ENCODE measurements at places on chromosomes 1 and 21.
A peak's percentile ranks its signal among the peaks of the same experiment; 100 is the strongest.

- H3K27ac ChIP-seq: peak overlapping the region; percentile 84
- H3K36me3 ChIP-seq: no peaks in the 10 kb centered on the region
- no peak overlapping the region for H3K4me3 ChIP-seq
- H3K27me3 ChIP-seq: no peaks in the 10 kb centered on the region
- no peak for DNase-seq
Observed at GRCh38 chr1:12144236-12144635, 22.6 kb upstream of the TNFRSF1B start.

GRCh38 chr1:18549906-18550305, 69.2 kb downstream of the KLHDC7A start:
- H3K27ac ChIP-seq: no peak overlapping the region
- H3K36me3 ChIP-seq: no peaks in the 10 kb centered on the region
- no peak for DNase-seq
- no peaks in the 10 kb centered on the region for H3K4me1 ChIP-seq
- peaks cover 37% of the 10 kb centered on the region for H3K27me3 ChIP-seq
- no peak overlapping the region for H3K4me3 ChIP-seq

DNA sequence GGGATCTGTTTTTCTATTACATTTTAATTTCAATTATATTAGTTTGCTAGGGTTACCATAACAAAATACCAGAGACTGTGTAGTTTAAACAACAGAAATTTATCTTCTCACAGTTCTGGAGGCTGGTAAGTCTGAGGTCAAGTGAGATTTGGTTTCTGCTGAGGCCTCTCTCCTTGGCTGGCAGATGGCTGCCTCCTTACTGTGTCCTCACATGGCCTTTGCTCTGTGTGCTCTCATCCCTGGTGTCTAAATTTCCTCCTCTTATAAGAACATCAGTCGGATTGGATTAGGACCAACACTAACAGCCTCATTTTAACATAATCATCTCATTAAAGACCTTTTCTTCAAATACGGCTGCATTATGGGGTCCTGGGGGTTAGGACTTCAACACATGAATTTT, 195.2 kb upstream of the CHODL start:
- DNase-seq: no peak
- no peaks in the 10 kb centered on the region for H3K27me3 ChIP-seq
- no peak overlapping the region for H3K27ac ChIP-seq
- H3K36me3 ChIP-seq: no peaks in the 10 kb centered on the region
- H3K4me1 ChIP-seq: no peaks in the 10 kb centered on the region
- no peak overlapping the region for H3K4me3 ChIP-seq

GRCh38 chr1:115402753-115403184, 64.7 kb upstream of the NGF start:
- no peaks in the 10 kb centered on the region for H3K4me1 ChIP-seq
- no peak overlapping the region for H3K27ac ChIP-seq
- H3K4me3 ChIP-seq: no peak overlapping the region
- no peaks in the 10 kb centered on the region for H3K36me3 ChIP-seq
- no peak for DNase-seq

- H3K36me3 ChIP-seq: no peaks in the 10 kb centered on the region
- H3K4me1 ChIP-seq: peaks cover 12% of the 10 kb centered on the region
- peaks cover 65% of the 10 kb centered on the region for H3K27me3 ChIP-seq
- no peak for DNase-seq
Observed at GRCh38 chr1:34928699-34929496, 552 bp downstream of the DLGAP3 start.

- no peaks in the 10 kb centered on the region for H3K4me1 ChIP-seq
- peak overlapping the region; percentile 34 for H3K27ac ChIP-seq
- no peak for DNase-seq
- no peaks in the 10 kb centered on the region for H3K27me3 ChIP-seq
Observed at GRCh38 chr21:25944672-25945213, 210.0 kb downstream of the GABPA start.
